AG10803 (cell line): ENCODE measurements at places on chromosomes 7 and 10.
A peak's percentile ranks its signal among the peaks of the same experiment; 100 is the strongest.

GRCh38 chr10:124198125-124198501 lies 104.7 kb upstream of the CHST15 start:
- DNase-seq = no peak

DNA sequence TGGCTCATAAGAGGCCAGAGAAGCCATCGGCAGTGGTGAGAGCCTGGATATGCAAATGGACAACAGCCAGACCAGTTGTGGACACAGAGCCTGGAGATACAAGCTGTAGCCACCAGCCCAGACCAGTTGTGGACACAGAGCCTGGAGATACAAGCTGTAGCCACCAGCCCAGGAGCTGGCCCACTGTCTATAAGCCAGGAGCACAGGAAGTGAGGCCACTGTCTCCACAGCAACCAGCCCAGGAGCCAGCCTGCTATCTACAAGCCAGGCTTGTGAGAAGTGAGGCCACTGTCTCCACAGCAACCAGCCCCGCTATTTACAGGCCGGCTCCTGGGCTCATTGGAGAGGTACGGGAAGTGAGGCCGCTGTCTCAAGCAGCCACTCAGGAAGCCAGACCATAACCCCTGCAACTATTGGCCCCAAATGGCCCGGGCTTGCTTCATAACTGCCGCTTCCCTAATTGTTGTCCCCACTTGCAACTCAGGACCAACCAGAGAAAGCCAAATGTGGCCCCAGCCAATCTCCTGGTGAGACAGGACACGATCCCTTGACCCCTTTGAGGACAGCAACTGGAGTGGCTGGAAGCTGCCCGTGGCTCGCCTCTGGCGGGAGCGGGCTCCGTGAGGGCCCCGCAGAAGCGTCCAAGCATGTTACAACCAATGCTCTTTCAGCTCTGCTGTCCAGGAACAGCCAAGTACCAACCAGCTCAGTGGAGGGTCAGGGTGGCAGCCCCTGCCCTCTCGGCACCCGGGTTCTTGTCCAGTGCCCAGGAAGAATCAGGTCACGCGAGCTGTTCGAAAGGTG lies 44.1 kb upstream of the CNPY1 start:
- no peak for DNase-seq

GRCh38 chr10:72794260-72794659 lies 99.3 kb upstream of the OIT3 start:
- DNase-seq = peak; percentile 44

DNA sequence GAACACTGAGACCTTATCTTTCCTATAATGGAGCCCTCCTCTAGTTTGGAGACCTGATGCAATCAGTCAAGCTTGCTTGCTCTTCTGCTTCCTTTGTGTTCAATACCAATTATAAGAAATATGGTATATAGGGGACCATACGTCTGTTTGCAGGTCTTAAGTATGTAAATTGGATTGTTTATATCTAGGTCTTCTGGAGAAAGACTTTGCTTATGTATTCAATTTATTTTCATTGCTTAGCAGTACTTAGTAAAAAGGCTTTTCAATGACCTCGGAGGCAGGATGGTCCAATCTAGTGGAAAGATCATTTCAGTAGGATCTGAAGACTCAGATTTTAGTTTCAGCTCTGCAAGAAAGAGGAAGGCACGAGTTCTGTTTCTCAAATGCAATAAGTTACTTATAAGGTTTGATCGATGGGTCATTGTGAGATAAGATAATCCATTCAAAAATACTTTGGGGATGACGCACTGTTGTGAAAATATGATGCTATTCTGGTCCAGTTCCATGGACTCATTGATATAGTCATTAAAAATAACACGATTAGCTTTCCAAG lies 571.6 kb downstream of the SH2D4B start:
- no peak for DNase-seq

- no peak for DNase-seq
Measured at GRCh38 chr7:127890726-127891125, 140.5 kb downstream of the LRRC4 start.

DNA sequence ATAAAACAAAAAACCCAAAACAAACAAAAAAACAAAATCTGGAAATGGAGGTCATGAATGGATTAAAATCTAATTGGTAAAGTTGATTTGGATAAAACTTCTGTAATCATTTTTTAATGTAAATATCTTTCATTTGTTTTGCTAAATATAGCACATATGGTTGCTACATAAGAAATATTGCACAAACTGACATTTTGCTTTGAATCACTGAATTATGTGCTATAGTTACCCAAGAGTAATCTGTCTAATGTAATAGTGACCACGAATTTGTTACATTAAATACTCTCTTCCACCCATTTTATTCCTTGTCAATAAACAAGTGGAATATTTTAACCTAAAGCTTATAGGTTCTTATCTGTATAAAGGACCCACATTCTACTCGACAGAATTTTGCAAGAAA lies 6.2 kb downstream of the CFAP58 start:
- DNase-seq = no peak

- DNase-seq = no peak
Measured at GRCh38 chr7:142380069-142380468, 122.2 kb upstream of the PRSS58 start.

DNA sequence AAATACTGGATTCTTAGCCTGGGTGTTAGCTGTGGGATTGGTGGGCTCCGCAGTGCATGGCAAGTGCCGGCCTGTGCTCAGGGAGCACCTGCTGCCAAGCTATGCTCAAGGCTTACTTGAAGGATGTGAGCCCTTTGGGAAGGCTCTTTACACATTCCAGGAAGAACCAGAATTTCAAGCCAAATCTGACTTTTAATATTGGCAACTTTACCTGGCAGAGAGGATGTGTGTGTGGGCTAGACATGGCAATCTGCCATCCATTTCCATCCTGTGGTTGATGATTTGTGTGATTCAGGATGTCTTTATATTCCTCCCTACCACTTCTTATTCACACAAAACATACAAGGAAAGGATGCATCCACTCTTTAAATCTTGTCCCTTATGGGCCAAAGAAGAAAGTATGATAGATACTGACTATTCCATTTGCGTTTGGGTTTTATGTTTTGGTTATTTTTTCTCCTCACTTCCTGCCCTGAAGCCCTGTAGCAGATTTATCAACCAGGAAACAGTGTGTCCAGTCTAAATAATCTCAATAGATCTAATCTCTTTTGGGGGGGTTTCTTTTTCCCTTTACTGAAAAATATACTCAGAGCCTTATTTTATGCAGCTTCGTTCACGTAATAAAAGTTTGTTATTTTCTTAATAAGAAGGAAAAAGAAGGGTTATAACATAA lies 247.1 kb downstream of the COBL start:
- peak; percentile 18 for DNase-seq

- no peak for DNase-seq
Measured at GRCh38 chr7:52211930-52212329, 823.5 kb upstream of the POM121L12 start.

GRCh38 chr10:8581521-8582225 lies 527.2 kb downstream of the GATA3 start:
- DNase-seq = no peak

- DNase-seq = no peak
Measured at GRCh38 chr10:8424555-8425211, 370.2 kb downstream of the GATA3 start.

DNA sequence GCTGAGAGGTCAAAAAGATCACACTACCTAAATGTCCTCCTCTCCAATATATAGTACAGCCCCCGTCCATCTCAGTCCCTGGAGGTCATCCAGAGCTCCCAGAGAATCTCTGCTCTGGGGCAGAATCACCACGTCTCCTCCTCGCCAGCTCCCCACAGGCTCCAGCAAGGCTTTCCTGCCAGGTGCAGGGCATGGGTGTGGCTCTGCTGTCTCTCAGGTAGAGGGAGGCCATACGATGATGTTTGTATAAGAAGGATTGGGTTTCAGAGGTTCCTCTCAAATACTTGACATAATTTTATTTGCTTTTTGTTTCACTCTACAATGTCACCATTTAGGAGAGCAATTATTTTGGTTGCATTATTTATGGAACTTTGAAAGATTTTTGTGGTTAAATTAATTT lies 98.3 kb upstream of the PRSS58 start:
- no peak for DNase-seq

DNA sequence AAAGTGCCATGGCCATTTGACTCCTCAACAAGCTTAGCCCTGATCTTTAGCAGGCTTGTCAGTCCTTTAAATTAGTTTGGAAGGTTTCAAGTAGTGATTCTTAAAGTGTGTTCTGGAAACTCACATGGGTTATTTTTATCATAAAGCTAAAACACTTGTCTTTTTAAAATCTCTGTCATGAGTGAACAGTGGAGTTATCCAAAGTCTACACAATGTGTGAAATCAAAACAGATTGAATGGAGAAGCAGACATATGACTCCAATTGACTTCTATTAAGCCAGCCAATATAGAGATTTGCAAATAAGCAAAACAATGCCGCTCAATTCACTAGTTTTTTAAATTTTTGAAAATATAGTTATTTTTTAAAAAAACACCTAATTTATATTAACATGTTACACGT lies 53.3 kb upstream of the SORCS3 start:
- no peak for DNase-seq

- DNase-seq = no peak
Measured at GRCh38 chr10:101215397-101216206, 13.7 kb downstream of the LBX1 start.

GRCh38 chr10:5620966-5621365 lies 45.4 kb downstream of the ASB13 start:
- DNase-seq = no peak

- no peak for DNase-seq
Measured at GRCh38 chr7:12508554-12508953, 62.0 kb upstream of the SCIN start.

DNA sequence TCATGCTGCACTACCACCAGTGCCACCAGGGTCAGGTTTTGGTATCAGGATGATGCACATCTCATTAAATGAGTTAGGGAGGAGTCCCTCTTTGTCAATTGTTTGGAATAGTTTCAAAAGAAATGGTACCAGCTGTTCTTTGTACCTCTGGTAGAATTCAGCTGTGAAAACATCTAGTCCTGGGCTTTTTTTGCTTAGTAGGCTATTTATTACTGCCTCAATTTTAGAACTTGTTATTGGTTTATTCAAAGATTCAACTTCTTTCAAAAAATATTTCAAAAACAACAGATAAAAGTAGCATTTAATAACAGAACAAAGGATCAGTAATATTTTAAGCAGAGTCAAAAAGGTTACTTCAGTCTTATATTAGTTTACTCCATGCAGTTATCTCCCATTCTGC lies 6.4 kb upstream of the ZNF716 start:
- no peak for DNase-seq

GRCh38 chr10:119341459-119342301 lies 134.3 kb downstream of the GRK5 start:
- DNase-seq = peak; percentile 56

- DNase-seq = no peak
Measured at GRCh38 chr7:106335814-106336213, 51.0 kb upstream of the NAMPT start.

- no peak for DNase-seq
Measured at GRCh38 chr10:80498078-80498832, 39.4 kb upstream of the SH2D4B start.

- no peak for DNase-seq
Measured at GRCh38 chr7:86790383-86790782, 146.7 kb downstream of the GRM3 start.

DNA sequence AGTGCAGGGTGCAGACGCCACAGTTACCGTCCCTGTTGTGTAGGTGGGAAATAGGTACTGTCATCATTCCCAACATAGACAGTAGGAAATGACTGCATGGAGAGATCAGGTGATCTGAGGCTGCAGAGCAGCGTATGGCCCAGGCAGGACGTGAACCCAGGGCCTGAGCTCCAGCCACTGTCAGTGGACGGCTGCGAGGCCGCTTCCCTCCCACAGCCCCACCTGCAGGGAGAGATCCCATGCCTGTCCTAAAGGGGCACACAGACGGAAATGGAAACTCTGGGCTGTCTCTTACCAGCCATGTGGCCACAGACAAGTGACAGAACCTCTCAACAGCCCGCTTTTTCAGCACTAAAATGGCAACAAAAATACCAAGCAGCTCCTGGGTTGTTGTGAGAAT lies 44.5 kb upstream of the MNX1 start:
- no peak for DNase-seq

DNA sequence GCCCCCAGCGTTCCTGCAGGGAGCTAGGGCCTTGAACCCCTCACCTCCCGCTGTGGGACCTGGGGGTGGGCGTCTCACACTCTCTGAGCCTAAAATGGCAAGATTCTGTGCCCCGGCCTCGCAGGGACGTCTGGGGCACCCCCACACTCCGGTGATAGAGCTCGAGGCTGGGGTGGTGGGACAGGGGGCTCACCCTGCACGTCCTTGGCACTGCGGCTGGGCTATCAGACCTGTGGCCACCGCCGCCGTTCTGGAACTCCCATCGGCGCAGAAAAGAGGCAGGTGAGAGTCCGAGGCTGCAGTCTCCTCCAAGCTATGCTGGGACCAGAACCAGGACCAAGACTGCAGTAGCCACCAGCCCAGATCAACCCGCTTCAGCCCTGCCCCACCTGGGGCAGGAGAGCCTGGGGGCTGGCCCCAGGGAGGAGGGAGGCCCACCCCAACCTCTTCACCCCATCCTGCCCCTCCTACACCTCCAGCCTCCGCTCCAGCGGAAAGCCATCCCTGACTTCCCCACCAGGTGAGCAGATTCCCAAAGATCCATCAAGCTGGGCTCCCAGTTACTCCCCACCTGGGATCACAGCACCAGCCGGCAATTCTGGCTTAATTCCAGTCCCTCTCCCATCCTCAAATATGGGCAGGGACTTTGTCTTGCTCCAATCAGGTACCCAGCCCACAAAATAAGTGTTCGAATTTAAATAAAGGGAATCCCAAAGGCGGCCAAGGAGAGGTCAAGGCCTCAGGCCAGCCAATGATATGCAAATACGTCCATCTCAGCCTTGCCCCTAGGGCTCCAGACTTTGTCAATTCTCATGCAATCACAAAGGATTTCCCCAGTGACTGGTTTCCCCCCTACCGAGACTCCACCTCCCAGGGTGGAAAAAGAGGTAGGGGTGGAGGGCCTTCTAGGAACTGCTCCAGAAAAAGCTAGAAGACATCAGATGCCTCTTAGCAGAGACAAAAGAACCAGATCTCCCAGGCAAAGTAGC lies 16.4 kb downstream of the TNRC18 start:
- DNase-seq = no peak

GRCh38 chr7:31111109-31111451 lies 59.0 kb downstream of the ADCYAP1R1 start:
- DNase-seq = no peak
